ENCODE measurements at places on chromosomes 12 and 14. TPM values are rescaled to one million over a fixed set of nuclear protein-coding genes. Genes with fewer than 3 reads are reported as not detected.

- no peaks in the 10 kb centered on the region for H3K27me3 ChIP-seq
- peaks cover 8% of the 10 kb centered on the region for H3K4me1 ChIP-seq
- no peak for DNase-seq
- no peak overlapping the region for H3K4me3 ChIP-seq
- H3K27ac ChIP-seq, result peak overlapping the region; percentile 2
- H3K36me3 ChIP-seq, result no peaks in the 10 kb centered on the region
Observed at GRCh38 chr12:712172-712863, 40.1 kb upstream of the WNK1 start.

DNA sequence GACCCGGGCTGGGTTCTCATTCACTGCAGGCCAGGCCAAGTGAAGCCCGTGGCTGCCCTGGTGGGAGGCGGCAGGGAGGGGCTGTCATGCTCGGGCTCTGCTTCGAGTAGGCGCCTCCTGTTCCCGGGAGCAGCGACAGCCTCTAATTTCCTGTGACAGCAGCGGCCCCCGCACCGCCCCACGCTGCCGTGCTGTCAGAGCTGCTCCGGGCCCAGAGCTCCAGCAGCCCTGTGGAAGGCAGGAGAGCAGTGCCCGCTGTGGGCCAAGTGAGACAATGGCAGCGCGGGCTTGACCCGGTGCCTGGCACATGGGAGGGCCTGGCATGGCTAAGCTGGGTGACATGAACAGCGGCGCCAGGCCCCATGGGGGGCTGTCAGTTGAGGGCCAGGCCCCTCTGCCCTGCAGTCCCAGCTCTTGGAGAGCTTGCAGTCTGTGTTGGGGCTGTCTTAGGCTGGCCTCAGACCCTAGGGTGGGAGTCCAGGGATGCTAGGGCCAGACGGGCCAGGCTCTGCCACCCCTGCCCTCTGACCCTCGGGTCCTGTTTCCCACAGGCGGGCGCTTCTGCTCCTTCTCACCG, 5.1 kb downstream of the TRMT61A start:
- peaks cover 5% of the 10 kb centered on the region for H3K36me3 ChIP-seq
- DNase-seq, result no peak
- H3K4me1 ChIP-seq, result peaks cover 84% of the 10 kb centered on the region
- H3K4me3 ChIP-seq, result no peak overlapping the region

IL26 gene
- total RNA-seq, result not detected

TMEM63C gene
- total RNA-seq, result 0.73 TPM

- H3K27ac ChIP-seq, result no peak overlapping the region
- H3K27me3 ChIP-seq, result no peaks in the 10 kb centered on the region
- H3K36me3 ChIP-seq, result peaks cover 100% of the 10 kb centered on the region
Observed at GRCh38 chr12:132020292-132020691, 70.5 kb downstream of the EP400 start.

CLEC6A gene
- not detected for total RNA-seq

SP7 gene
- not detected for total RNA-seq

DNA sequence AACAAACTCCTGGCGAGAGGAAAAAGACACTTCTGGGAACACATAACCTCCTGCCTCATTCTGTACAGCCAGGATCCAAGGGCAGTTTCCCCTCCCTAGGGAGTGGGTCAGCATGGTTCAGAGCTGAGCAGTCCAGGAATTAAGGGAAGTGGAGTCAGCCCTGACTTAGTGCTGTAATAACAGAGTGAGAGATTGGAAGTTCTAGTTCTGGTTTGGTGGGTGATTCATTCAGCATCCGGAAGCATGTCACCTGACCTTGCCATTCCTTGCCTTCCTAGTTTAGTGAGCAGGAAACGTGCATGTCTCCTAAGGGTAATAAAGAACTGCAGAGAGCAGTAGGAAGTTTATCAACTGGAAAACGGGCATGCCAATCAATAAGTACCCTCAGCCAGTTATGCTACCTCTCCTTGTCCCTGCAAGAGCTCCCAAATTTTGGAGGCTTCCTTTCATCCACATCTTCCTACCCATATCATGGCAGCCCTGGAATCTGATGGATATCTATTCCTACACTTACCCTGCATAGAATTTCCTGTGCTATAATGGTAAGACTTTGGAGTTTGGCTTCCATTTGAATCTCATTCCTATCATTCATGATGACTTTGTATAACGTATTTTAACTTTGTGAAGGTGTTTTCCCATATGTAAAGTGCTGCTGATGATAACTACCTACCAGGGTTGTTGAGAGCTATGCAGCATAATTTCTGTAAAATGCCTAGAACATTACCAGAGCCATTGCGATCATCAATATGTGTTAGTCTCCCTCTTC, 28.5 kb upstream of the MAGOHB start:
- no peak overlapping the region for H3K27ac ChIP-seq
- peak; percentile 55 for DNase-seq
- H3K36me3 ChIP-seq, result no peaks in the 10 kb centered on the region
- peaks cover 10% of the 10 kb centered on the region for H3K4me1 ChIP-seq

GRCh38 chr14:60532442-60532841, 23.5 kb downstream of the SIX6 start:
- H3K27ac ChIP-seq, result no peak overlapping the region
- no peaks in the 10 kb centered on the region for H3K36me3 ChIP-seq
- H3K4me3 ChIP-seq, result no peak overlapping the region
- no peaks in the 10 kb centered on the region for H3K4me1 ChIP-seq

LMNTD1 gene
- not detected for total RNA-seq

- no peaks in the 10 kb centered on the region for H3K36me3 ChIP-seq
- no peaks in the 10 kb centered on the region for H3K27me3 ChIP-seq
- peaks cover 35% of the 10 kb centered on the region for H3K4me1 ChIP-seq
- peak overlapping the region; percentile 89 for H3K27ac ChIP-seq
- peak; percentile 95 for DNase-seq
- peak overlapping the region; percentile 90 for H3K4me3 ChIP-seq
Observed at GRCh38 chr12:106301611-106302321, 767 bp upstream of the TCP11L2 start.

- H3K36me3 ChIP-seq, result no peaks in the 10 kb centered on the region
- H3K27ac ChIP-seq, result no peak overlapping the region
- H3K27me3 ChIP-seq, result peaks cover 33% of the 10 kb centered on the region
- no peak overlapping the region for H3K4me3 ChIP-seq
Observed at GRCh38 chr14:36509069-36509917, 10.7 kb downstream of the NKX2-1 start.

DNA sequence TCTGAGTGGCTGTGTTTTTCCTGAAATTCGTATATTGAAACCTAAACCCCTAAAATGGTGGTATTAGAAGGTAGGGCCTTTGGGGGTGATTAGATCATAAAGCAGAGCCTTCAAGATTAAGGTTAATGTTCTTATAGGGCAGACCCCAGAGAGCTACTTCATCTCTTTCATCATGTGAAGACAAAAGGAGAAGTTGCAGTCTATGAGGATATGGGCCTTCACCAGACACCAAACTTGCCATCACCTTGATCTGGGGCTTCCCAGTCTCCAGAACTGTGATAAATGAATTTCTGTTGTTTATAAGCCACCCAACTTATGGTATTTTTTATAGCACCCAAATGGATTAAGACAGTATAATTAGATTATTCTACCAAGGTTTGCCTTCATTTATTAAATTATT, 275.0 kb upstream of the ATP2B1 start:
- no peak for DNase-seq
- H3K4me3 ChIP-seq, result no peak overlapping the region
- H3K36me3 ChIP-seq, result no peaks in the 10 kb centered on the region
- H3K27me3 ChIP-seq, result no peaks in the 10 kb centered on the region
- H3K27ac ChIP-seq, result no peak overlapping the region

RASSF8 gene
- total RNA-seq, result 4.6 TPM

DNA sequence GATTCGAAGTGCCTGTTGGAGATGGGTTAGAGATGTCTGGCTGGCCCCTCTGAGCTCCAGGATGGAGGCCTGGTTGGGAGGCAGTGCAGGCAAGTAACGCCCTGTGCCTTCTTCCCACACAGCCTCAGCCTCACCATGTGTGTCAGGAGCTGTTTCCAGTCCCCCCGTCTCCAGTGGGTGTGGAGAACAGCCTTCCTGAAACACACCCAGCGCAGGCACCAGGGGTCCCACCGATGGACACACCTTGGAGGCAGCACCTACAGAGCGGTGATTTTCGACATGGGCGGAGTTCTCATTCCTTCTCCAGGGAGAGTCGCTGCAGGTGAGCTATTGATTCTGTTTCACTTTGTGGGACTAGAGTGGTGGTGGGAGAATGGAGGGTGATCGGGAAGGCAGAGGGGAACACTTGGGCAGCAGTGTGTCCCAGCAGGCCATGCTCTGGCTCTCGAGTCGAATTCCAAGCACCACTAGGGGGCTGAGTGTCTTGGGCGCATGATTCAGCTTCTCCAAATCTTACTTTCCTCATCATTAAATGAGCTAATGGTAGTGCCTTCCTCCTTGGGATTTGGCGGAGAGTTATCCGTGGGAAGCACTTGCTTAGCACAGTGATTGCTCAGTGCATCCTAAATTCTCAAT, 6.8 kb downstream of the ACAD10 start:
- no peak overlapping the region for H3K27ac ChIP-seq
- peaks cover 3% of the 10 kb centered on the region for H3K4me1 ChIP-seq
- H3K4me3 ChIP-seq, result no peak overlapping the region
- H3K27me3 ChIP-seq, result no peaks in the 10 kb centered on the region

RIN3 gene
- 12.8 TPM for total RNA-seq

SLC16A7 gene
- 84.8 TPM for total RNA-seq

GRIN2B gene
- 0.55 TPM for total RNA-seq

GRCh38 chr12:122937622-122938091, 28.6 kb downstream of the ABCB9 start:
- no peak overlapping the region for H3K27ac ChIP-seq
- no peak overlapping the region for H3K4me3 ChIP-seq
- H3K27me3 ChIP-seq, result no peaks in the 10 kb centered on the region
- no peaks in the 10 kb centered on the region for H3K36me3 ChIP-seq
- peaks cover 4% of the 10 kb centered on the region for H3K4me1 ChIP-seq

DNA sequence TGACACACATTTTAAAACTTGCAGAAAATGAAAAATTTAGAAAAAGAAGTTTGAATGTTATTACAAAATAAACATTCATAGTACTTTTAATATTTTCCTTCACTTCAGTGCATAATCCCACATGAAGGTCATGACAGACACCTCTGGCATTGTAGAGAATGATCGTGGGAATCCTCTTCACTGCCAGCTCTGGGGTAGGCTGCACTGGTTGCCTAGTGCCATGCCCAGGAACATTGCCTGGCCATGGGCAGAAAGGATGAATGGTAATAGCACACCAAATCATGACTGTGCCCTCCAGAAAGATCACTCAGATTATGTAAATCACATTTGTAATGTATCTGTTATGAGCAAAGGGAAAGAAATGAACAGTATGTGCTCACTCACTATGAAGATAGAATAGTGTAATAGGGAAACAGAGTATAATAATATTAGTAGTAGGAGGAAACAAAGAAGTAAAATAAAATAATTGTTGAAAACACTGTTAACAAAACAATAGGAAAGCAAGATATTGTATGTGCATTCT, 161.6 kb downstream of the PLCZ1 start:
- no peaks in the 10 kb centered on the region for H3K36me3 ChIP-seq
- no peaks in the 10 kb centered on the region for H3K27me3 ChIP-seq
- H3K4me3 ChIP-seq, result no peak overlapping the region
- no peaks in the 10 kb centered on the region for H3K4me1 ChIP-seq
- no peak overlapping the region for H3K27ac ChIP-seq

AVPR1A gene
- total RNA-seq, result 6.7 TPM

GLI1 gene
- total RNA-seq, result 0.14 TPM

BAG5 gene
- total RNA-seq, result 40.4 TPM

- H3K36me3 ChIP-seq, result peaks cover 15% of the 10 kb centered on the region
- H3K4me1 ChIP-seq, result peaks cover 32% of the 10 kb centered on the region
- peak overlapping the region; percentile 71 for H3K4me3 ChIP-seq
- no peak for DNase-seq
- H3K27me3 ChIP-seq, result no peaks in the 10 kb centered on the region
Observed at GRCh38 chr14:22597771-22598098, 365 bp upstream of the ABHD4 start.

DNA sequence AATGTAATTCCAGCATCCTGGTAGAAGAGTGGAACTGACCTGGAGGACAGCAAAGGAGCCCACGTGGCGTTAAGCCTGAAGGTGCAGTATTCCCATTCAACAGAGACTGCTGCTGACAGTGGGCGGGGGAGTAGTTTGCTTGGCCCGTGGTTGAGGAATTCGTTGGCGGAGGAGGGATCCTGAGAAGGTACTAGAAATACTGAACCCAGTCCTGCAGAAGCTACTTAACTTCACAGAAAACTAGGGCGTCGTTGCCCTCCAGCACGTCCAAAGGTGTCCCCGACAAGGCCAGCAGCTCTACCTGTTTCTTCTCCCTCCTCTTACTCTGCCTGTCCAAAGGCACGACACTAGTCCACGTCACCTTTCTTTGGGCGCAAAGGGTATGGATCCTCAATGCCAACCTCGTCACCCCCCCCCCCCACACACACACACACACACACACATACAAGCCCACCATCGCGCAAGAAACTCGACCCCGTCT, 303 bp downstream of the PUS7L start:
- DNase-seq, result peak; percentile 26
- H3K4me1 ChIP-seq, result peaks cover 51% of the 10 kb centered on the region
- no peaks in the 10 kb centered on the region for H3K27me3 ChIP-seq
- H3K4me3 ChIP-seq, result peak overlapping the region; percentile 61
- H3K27ac ChIP-seq, result peak overlapping the region; percentile 97
- H3K36me3 ChIP-seq, result no peaks in the 10 kb centered on the region

DNA sequence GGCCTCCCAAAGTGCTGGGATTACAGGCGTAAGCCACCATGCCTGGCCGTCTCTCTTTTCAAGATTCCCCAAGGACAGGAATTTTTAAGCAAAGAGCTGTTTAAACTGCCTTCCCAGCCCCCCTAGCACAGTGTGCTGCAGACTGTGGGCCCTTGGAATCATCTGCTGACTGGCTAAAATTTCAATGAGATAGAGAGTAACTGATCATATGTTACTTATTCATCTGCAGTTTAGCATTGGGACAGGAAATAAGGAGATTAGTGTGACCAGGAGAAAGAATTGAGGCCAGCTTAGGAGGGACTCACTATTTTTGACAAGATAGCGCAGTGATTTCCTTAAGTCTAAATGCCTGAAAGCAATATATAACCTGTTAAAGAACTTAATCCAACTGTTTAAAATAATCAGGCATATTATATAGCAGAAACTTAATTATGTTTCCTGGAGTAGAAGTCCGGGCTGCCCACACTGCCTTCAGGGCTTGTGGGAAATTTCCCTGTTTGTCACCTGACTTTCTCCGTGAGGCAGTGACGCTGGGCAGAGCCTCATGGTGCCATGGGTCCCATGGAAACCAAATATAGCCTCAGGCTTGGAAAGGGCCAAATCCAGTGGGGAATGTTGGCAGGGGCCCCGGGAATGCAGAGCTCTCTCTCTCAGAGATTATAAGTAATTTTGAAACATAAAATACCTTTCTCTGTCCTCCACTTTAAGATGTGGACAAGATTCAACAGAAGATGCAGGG, 22.8 kb upstream of the CEBPE start:
- peak overlapping the region; percentile 63 for H3K27ac ChIP-seq
- H3K4me3 ChIP-seq, result no peak overlapping the region
- peak; percentile 78 for DNase-seq
- H3K36me3 ChIP-seq, result peaks cover 47% of the 10 kb centered on the region
- H3K27me3 ChIP-seq, result no peaks in the 10 kb centered on the region
- peaks cover 90% of the 10 kb centered on the region for H3K4me1 ChIP-seq

DNA sequence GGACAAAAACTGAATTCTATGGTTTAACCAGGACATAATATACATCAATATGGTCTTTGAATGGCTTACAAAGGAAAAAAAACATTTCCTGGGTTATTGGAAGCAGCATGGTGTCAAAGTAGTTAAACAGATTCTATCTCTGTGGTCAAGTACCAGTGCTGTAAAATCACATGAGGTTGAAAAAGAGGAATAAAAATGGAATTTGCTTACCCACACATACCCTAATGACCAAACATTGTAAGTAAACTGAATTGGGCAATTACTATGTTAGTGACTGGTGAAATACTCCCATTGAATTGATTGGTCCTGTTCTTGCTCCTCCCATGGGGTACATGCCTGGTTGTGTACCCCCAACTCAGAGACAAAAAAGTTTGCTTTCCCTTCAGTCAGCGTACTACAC, 19.6 kb downstream of the IFNG start:
- no peak overlapping the region for H3K4me3 ChIP-seq
- no peaks in the 10 kb centered on the region for H3K36me3 ChIP-seq
- H3K27me3 ChIP-seq, result no peaks in the 10 kb centered on the region
- DNase-seq, result no peak
- H3K4me1 ChIP-seq, result no peaks in the 10 kb centered on the region

All from stomach (tissue), 19 donors.